Stimulated activated CD8-positive, alpha-beta memory T cell treated with anti-CD3 and anti-CD28 coated beads, Interleukin-15, amount 100 ng/mL, for 4 hours (primary cell): ENCODE measurements at places on chromosomes 7 and 10.

DNA sequence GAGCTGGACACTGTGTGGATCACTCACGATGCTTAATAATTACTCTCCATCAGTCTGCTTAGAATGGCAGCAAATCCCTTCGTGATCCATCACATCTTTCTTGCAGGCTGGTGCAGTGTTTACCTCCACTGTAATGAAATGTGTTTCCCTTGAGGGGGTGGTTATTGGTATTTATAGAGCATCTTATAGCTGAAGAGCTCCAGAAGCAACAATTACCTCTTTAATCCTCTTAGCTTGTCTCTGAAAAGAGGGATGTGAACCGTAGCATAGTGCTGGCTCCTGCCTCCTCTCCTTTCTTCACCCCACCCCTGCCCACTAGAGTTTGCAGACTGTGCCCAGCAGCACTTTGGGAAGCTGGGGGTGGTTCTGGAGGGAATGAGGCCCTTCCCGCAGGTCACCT is 132.6 kb downstream of the CAMK1D start:
- DNase-seq = no peak

GRCh38 chr7:45160417-45160881 is 2.9 kb downstream of the RAMP3 start:
- no peak for DNase-seq

DNA sequence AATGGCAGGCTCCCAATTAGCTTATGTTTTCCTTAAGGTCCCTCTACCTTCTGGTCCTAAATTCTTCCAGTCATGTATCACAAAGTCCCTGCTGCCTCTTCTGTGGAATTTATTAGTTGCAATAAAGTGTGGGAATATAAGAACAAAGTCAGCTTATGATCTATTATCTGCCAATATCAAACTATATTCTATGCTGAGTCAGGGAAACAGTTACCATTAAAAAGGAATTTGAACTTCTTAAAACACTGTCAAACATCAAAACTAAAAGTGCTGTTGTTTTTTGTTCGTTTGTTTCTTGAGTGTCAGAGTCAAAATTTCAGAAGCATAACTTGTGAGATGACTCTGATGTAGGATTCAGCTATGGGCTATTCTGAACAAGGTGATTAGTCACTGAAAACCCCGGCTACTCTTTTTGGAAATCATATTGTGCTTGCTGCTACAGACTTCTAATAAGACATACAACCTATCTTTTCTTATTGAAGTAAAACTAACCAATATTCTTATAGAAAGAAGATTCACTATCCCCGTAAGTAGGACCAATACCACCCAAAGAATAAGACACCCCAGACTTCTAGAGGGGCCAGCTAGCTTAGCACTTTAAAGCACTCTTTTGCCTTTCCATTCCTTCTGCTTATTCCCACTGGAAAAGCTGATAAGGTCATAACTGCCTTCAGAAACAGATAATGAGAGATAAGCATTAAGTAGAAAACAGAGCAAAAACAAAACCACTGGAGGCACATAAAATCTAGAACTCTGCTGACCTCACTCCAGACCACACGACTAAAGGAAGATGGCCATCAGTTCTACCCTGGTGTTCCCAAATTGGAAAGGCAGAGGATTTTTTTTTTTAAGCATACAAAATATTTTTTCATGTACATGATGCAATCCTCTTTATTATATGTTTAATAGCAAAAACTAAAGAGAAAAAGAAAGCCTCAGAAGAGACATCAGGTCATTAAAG is 370.6 kb downstream of the PARD3 start:
- DNase-seq = no peak

DNA sequence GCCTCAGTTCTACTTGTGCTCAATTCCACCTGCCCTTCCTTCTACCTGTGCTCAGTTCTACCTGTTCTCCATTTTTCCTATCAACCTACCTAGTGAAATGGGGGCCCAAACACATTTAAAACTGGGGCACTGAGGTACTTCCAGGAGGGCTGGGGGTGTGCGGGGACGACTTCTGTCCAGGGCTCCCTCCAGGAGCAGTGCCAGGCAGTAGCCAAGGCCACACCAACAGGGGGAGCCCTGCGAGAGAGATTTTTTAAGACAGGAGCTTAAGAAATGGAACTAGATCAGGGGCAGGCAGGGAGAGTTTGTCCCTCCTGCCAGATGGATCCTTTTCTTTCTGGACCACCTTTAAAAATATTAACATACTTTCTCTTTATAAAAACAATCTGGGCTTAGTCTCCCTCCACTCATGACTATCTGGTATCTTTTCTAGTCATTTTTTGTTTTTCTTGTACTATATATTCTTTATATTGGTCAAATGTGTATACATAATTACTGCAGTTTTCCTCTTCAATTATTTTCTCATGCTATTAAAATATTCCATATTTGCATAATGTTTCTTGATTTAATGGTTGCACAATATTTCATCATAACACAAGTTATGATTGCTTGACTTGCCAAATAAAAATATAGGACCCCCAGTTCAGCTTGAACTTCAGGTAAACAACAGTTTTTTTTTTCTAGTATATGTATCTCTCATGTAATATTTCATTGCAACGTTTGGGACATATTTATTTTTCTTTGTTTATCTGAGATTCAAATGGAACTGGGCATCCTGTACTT is 47.3 kb upstream of the INSYN2A start:
- DNase-seq = no peak

DNA sequence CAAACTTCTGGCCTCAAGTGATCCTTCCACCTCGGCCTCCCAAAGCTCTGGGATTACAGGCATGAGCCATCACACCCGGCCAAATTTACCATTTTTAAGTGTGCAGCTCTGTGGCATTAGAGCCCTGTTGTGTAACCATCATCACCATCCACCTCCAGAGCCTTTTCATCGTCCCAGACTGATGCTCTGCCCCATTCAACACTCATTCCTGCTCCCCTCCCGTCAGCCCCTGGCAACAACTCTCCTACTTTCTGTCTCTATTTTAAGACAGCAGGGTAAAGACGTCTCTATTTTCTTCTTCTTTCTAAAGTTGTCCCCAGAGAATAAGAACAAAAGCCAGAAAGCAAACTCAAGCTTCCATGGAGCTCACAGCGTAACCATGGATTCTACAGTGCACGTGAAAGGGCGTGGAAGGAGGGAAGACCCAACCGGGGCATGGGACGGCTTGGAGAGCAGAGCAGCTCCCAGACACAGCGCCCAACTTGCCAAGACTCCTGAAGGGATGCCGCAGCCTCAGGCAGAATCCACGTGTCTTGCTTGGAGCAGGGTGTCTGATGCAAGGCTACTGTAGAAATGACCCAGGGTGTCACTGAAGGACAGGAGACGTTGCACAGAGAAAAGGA is 42.7 kb upstream of the PITRM1 start:
- no peak for DNase-seq
